Kidney epithelial cell (primary cell): ENCODE measurements at places on chromosomes 2 and 18.

DNA sequence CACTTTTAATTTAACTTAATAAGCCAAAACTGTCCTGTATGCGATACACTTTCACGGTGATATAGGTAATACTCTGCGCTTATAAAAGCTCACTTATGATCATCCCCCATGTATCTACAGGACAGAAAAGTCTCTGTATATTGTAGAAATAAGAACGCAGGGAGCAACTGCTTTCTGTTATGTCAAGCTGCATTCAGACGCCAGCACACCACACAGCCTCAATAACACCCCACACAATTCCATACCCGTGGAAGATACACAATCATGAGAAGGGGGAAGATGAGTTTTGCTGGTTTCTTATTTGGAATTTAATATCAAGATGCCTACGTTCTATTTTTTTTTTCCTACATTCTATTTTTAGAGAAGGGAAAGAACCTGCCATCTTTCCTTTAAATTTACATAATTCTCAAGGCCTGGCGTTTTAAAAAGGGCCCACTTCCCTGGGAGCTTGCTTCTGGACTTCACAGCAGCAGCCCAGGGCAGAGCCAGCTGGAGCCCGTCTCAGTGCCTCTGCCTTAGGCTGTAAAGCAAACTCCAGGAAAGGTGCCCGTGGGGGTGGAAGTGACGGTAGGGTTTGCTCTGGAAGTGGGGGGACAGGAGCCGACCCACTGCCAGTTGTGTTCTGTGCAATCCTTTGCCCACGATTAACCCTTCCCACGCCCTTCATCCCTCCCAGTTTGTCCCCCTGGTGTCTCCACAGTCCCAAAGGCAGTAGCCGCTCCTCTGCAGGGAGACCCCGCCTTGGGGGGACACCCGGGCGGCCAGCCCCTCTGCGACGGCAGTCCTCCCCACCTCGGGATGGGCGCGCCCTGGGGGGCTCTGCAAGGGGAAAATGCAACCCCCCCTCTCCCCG, 5.3 kb downstream of the PTGR3 start:
- DNase-seq: no peak

GRCh38 chr18:50734886-50735285, 84.9 kb downstream of the MRO start:
- no peak for DNase-seq

- no peak for DNase-seq
Observed at GRCh38 chr2:157252529-157252928, 5.0 kb upstream of the GALNT5 start.

DNA sequence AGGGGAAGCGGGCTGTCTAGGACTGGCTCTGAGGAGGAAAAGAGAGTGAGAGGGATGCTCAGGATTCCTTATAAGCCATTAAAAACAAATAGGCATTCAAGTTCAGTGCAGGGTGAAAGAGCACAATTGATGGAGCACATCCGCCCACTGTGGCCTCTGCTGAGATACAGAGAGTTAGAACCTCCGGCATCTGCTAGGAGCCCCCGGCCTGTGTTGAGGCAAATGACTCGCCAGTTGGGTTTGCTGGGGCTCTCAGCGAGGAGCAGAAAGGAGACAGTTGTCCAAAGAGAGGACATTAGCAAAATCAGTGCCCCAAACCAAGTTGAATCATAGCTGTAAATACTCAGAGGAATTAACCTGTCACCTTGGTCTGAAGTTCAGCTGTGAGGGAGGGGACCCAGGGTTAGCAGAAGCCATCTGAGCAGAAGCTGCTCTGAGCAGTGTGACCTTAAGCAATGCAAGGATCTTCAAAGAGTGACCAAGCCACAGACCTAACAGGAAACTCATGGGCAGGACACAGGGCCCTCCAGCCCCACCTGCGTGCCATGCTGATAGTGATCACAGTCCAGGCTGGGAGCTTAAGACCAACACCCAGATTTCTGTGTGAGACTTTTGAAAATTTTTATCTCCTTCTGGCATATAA, 23.3 kb upstream of the IL18RAP start:
- DNase-seq: no peak

DNA sequence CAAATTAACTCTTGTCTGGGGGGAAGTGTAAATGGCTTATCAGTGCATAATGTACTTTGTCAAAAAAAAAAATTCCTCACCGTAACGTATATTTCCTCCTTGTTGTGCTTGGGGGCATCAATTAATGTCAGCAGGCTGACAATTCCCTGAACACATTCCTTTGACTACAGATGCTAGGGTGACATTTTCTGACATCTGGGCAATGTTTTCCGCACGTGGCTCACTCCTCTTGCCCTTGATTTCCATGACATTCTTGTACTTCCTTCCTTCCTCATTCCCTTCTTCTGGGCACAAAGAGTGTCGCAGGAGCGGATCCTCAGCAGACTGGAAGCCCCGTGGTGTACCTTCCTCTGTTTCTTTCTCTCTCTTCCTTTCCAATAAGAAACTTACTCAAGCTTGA, 173.7 kb downstream of the SP3 start:
- DNase-seq: no peak

DNA sequence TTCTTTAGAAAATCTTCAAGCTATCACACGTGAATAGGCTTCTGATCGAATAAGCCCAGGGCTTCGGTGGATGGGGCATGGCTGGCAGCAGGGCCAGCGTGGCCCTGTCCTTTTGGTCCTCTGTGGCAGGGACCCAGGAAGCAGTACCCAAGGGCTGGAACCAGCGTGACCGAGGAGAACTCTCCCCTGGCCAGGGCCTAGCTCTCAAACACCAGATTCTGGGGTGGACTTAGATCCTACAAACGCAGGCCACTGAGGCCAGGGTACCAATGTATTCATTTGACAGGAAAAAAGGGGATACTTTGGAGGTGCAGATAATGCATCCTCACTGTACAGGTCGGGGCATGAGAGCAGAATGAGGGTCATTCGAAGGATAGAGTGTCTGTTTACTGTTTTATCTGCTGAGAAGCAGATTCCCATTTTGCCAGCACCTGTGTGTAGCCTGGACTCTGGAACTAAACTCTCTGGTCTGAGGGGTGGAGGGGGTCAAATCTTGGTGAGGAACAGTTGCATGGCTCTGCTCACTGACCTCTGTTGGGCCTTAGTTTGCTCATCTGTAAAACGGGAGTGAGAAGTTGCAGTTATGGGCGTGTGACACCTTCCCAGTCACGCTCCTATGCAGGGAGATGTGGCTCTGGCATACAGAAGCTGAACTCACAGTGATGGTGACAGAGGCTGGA, 51.4 kb downstream of the SH3BP4 start:
- no peak for DNase-seq

- DNase-seq: no peak
Observed at GRCh38 chr18:51196118-51196810, 1.2 kb downstream of the MEX3C start.

DNA sequence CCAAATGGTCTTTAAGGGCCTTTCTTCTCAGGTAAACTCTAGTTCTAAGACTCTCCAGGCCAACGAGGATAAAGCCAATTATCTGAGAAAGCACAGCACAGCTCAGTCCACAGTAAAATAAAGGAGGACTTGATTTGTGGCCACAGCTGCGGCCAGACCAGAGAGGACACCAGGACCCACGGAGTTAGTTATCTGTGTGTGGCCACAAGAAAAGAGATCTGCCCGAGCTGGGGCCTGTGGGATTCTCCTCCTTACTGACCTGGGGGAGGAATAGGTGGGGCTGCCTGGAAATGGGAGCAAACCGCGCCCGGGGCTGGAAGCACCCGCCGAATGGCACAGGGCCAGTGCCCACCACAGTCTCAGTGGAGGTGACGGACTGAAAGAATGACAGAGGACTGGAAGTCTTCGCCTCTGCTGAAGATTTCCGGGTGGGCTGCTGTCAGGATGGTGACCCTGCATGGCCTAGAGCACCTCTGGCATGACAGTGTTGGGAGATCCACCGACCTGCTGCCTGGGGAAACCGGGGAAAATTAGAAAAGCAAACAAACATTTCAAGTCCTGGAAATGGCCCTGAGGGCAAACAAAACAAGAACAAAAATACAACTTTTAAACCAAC, 13.3 kb downstream of the PROC start:
- no peak for DNase-seq

DNA sequence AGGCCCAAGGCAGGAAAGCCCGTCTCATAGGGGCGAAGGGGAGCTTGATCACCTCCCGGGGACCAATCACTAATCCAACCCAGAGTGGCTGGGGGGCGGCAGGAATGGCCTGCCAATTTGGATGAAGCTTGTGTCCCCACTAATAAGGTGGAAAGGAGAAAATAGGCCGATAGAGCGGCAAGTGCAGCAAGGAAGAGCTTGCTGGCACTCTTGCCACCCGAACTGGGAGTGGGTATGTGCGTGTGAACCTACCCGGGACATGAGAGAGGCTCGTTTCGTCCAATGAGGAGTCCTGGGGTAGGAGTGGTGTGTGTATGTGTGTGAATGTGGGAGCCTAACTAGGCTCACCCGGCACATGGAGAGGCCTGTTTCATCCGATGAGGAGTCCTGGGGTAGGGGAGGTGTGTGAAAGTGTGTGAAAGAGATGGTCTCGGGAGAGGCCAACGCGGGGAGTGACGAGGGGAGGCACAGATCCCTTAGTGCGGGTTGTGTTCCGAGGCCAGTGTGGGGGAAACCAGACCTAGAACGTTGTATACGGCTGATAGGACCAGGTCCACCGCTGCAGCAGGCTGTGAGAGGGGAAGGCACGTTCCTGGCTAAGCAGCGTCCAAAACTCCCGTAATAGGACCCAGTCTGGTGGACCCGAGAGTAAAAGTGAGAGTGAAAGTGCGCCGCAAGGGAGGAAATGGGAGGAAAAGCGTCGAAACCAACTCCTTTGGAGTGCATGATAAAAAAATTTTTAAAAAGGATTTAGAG, 47.1 kb upstream of the SELENOI start:
- DNase-seq: no peak

GRCh38 chr2:128978212-128978611, 659.5 kb upstream of the HS6ST1 start:
- no peak for DNase-seq

DNA sequence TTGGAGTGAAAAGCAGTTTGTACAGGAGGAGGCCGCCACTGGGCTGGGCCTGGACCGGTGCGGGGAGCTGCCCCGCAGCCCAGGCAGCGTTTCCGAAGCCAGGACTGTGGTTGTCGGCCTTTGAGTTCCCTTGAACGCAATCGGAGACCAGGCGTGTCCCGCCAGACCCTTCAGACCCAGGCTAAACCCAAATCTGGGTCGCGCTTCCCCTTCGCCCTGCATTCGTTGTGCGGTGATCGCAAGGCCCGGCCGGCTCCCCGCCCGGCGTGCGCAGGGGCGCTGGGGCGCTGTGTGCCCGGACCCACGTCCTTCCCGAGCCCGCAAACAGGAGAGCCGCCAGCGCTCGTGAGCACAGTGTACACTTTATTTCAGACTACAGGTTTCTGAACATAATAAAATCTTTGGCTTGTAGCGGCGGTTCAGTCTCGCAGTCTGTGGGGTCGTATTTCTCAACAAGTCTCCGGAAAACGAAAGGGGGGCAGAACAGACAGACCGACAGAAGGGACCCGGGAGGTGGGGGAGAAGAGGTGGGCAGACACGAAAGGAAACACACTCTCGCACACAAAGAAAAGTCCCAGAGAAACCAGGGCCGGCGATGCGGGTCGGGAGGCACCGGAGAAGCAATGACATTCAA, 5.5 kb downstream of the EN1 start:
- no peak for DNase-seq

GRCh38 chr2:84904717-84905174, 710 bp upstream of the TMSB10 start:
- DNase-seq: no peak

GRCh38 chr2:60339286-60339685, 214.2 kb downstream of the BCL11A start:
- no peak for DNase-seq

DNA sequence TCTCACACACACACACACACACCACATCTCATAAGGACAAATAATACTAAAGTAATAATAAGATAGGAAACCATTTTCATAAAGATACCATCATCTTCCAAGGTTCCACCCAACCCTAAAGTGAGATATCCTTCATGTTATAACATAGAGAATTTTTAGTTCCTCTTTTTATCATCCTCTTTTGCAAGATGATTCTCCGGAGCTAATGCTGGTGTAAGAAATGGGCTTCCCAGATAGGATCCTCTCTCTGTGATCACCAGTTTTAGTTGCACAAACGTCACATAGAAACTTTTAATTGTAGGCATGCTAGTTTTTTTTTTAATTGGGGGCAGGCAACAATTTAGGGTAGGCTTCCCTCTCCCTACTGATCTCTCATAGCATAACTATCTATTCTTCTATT, 49.6 kb downstream of the ARHGAP25 start:
- DNase-seq: no peak

DNA sequence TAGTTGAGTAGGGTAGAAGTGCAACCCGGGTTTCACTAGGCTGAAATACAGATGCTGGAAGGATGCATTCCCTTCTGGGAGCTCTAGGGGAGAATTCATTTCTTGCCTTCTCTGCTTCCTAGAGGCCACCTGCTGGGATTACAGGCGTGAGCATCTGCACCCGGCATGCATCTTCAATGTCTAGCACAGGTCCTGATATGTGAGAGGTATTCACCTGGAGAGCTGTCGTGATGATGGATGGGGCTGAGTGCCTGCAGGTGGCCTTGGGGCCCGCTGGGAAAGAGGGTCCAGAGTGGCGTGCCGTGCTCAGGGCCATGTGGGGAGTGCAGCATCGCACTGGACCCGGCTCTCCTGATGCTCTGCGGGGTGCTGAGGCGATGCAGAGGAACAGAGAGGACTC, 6.6 kb upstream of the NTSR2 start:
- DNase-seq: no peak

DNA sequence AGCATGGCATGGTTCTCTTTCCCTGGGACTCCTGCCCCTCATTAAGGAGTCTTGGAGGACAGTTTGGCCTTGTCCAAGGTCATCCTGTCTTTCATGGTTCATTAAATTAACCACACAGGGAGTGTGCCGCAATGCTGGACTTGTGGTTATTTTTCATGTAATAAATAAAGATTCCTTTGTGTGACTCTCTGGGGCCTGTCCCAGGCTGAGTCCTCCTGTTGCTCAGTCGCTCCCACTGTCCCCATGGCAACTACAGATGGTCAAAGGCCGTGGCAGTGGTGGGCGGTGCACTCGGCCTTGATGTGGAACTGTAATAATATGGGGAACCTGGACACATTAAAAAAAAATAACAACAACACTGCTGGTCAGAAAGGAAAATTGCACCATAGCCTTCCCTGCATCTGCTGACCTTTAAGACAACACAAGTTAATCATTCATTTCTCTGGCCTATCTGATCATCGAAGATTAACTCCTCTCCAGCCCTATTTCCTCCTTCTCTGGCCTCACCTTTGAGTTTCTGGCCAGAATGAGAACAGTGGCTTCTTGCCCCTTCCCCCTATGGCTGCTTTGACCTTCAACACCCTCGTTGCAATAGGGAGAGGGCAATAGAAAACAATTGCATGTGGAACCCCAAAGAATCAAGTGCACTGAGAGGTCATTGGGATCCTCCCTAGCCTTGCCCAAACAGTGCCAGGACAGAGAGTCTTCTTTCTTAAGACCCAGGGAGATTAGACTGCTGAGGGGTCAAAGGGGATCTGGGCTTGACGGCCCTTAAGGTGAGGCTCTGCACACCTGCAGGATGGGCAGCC, 44.7 kb downstream of the PSD4 start:
- DNase-seq: peak; percentile 87

DNA sequence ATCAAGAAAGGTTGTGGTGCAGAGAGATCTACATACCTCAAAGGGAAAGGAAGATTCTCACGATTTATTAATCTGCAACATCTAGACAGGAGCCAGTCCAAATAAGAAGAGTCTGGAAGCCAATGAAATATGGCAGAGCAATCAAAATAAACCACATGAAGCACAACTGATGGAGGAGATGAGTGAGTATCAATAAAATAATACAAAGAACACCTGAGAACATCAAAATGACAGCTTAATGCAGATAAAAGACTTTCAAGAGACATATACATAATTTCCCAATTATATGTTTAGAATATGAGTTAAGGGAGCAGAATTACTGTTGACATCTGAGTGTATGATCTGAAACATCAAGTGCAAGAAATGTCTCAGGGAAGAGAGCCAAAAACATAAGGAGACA, 12.5 kb upstream of the DOK6 start:
- DNase-seq: no peak
